ENCODE measurements at places on chromosomes 6 and 20. TPM values are rescaled to one million over a fixed set of nuclear protein-coding genes. Genes with fewer than 3 reads are reported as not detected.

Gene GTPBP2
- total RNA-seq = 47.8 TPM

Gene ADA
- 0.99 TPM for total RNA-seq

Gene WRNIP1
- 49.9 TPM for total RNA-seq

Gene SOX12
- total RNA-seq = 1.6 TPM

Gene PCK1
- not detected for total RNA-seq

Gene ARMC12
- 0.13 TPM for total RNA-seq

Gene TULP4
- total RNA-seq = 65.7 TPM

Gene SYCP2L
- not detected for total RNA-seq

Gene TRIM38
- total RNA-seq = 10.2 TPM

Gene ADGRB3
- 1.4 TPM for total RNA-seq

Gene FIG4
- 35.4 TPM for total RNA-seq

Gene NEDD9
- total RNA-seq = 4.6 TPM

Gene C6orf163
- 2.1 TPM for total RNA-seq

Gene TOMM34
- total RNA-seq = 23.6 TPM

Gene SDCBP2
- 2.1 TPM for total RNA-seq

Gene GABRR2
- 0.26 TPM for total RNA-seq

Gene BTN1A1
- total RNA-seq = under 0.01 TPM

Gene TUBB2B
- 1.4 TPM for total RNA-seq

Gene RPP21
- total RNA-seq = 16.5 TPM

Gene SLC17A9
- 14.1 TPM for total RNA-seq

Gene KCNK16
- not detected for total RNA-seq

Gene SSR1
- 109 TPM for total RNA-seq

Gene RNF39
- total RNA-seq = not detected

Gene AIF1
- not detected for total RNA-seq

Gene ABT1
- 11.7 TPM for total RNA-seq

Gene ANKRD66
- total RNA-seq = not detected

Gene KHDC1L
- not detected for total RNA-seq

Gene CRNKL1
- total RNA-seq = 26.6 TPM

Gene EFCAB8
- total RNA-seq = 0.50 TPM

Gene KCNK15
- total RNA-seq = 0.26 TPM

Gene ZBTB2
- total RNA-seq = 8.3 TPM

Gene PARD6B
- total RNA-seq = 0.26 TPM

Gene KLC4
- total RNA-seq = 15.2 TPM

Gene MATN4
- not detected for total RNA-seq

Gene DACT2
- total RNA-seq = not detected

Gene PBOV1
- total RNA-seq = not detected

Gene MLN
- total RNA-seq = not detected

Gene TIAM2
- 3.7 TPM for total RNA-seq
